ENCODE measurements at places on chromosomes 5 and 9. TPM values are rescaled to one million over a fixed set of nuclear protein-coding genes. Genes with fewer than 3 reads are reported as not detected.

The MAT2B gene
- 121 TPM for total RNA-seq

The SYNPO gene
- total RNA-seq: 41.0 TPM

The PROP1 gene
- total RNA-seq: not detected

The SUSD3 gene
- 0.10 TPM for total RNA-seq

The APBA1 gene
- 12.9 TPM for total RNA-seq

The CEP72 gene
- total RNA-seq: 3.5 TPM

The TXNDC15 gene
- 70.9 TPM for total RNA-seq

The ENTREP1 gene
- total RNA-seq: 3.3 TPM

The CDH12 gene
- total RNA-seq: not detected

The MARCHF11 gene
- total RNA-seq: not detected

The RPS14 gene
- total RNA-seq: 2,901 TPM

The IL3 gene
- not detected for total RNA-seq

The FOXD4L5 gene
- not detected for total RNA-seq

The MOB3B gene
- 0.30 TPM for total RNA-seq

The COL15A1 gene
- 10.0 TPM for total RNA-seq

The SPATA31D3 gene
- total RNA-seq: not detected

The CFAP77 gene
- not detected for total RNA-seq

The DIRAS2 gene
- not detected for total RNA-seq

The PLPPR1 gene
- 0.07 TPM for total RNA-seq

Measured in mammary microvascular endothelial cell (primary cell).